Panc1 (cell line): ENCODE measurements at places on chromosomes 11 and 22.

- H3K4me3 ChIP-seq = no peak overlapping the region
- H3K36me3 ChIP-seq = no peaks in the 10 kb centered on the region
- H3K4me1 ChIP-seq = no peaks in the 10 kb centered on the region
- DNase-seq = no peak
These were observed 593.2 kb downstream of the INSC start for GRCh38 chr11:15707971-15708370.

DNA sequence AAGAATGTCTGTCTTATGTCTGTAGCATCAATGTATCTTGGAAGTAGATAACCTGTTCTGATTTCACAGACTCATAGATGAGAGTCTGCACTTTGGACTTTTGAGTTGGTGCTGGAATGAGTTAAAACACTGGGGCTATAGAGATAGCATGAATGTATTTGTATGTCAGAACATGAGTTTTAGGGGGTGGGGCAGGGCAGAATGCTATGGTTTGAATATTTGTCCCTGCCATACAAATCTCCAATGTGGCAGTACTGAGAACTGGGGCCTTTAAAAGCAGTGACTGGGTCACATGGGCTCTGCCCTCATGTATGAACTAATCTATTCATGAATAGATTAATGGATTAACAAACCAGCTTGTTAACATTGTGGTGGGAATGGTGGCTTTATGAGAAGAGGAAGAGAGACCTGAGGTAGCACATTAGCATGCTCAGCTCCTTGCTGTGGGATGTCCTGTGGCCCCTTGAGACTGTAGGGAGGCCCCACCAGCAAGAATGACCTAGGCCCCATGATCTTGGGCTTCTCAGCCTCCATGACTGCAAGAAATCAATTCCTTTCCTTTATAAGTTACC is 15.5 kb upstream of the OR52K1 start:
- DNase-seq = no peak
- no peaks in the 10 kb centered on the region for H3K4me1 ChIP-seq
- H3K36me3 ChIP-seq = no peaks in the 10 kb centered on the region
- no peak overlapping the region for H3K27ac ChIP-seq

DNA sequence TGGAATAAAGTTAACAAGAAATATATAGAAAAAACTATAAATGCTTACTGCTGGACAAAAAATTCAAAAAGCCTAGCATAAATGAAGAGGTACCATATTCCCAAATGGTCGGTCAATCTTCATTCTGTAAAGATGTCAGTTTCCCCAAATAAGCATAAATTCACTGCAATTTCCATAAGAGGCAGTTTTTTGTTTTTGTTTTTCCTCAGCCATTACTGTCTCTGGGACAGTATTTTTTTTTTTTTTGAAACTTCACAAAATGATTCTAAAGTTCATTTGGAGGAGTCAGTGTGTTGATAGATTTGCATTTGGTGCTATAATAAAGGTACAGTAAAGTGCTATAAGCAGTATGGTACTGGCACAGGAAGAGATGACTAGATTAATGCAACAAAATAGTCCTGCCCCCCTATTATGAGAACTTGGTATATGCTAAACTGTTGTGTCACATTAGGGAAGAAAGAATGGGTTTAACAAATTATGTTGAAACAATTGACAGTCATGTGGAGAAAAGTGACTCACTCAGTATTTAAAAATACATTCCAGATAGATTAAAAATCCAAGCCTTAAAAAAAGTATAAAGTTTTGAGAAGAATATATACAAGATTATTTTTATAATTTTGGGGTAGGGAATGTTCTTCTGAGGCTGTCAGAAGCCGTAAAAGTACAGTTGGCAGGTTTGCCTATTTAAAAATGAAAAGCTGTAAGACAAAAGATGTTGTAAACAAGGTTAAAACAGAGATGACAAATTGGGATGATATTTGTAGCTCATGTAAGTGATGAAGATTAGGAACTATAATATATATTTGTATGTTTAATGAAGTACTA is 2.6 kb upstream of the FTH1 start:
- peaks cover 8% of the 10 kb centered on the region for H3K36me3 ChIP-seq
- H3K27me3 ChIP-seq = no peaks in the 10 kb centered on the region
- peaks cover 59% of the 10 kb centered on the region for H3K4me1 ChIP-seq
- DNase-seq = no peak
- H3K27ac ChIP-seq = peak overlapping the region; percentile 85

DNA sequence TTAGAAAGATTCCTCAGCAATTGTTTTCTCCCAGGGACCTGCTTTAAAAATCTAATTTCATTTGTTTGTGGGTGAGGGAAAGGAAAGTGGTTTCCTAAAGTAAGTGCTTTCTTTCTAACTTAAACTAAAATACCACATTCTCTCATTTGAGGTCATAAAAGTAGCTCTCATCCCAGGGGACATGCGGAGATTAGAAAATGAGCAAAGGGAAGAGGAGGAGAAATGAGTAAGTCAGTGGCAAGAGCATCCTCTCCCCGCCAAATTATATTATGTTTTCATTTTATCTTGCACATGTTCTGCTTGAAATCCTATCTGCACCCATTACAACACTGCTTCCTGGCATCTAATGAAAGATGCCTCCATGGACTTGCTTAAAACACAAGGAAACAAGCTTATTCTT is 191.4 kb downstream of the ARHGAP42 start:
- DNase-seq = no peak
- no peaks in the 10 kb centered on the region for H3K36me3 ChIP-seq
- no peaks in the 10 kb centered on the region for H3K27me3 ChIP-seq
- H3K4me1 ChIP-seq = no peaks in the 10 kb centered on the region
- H3K4me3 ChIP-seq = no peak overlapping the region
- H3K27ac ChIP-seq = no peak overlapping the region
